ENCODE measurements at places on chromosomes 2 and 18. TPM values are rescaled to one million over a fixed set of nuclear protein-coding genes. Genes with fewer than 3 reads are reported as not detected.

The MROH2A gene
- total RNA-seq, result not detected

The HOXD13 gene
- total RNA-seq, result not detected

The IL1R1 gene
- 135 TPM for total RNA-seq

The SCYGR4 gene
- total RNA-seq, result not detected

The ABCA12 gene
- total RNA-seq, result 12.6 TPM

The UGT1A8 gene
- not detected for total RNA-seq

The C2orf80 gene
- total RNA-seq, result not detected

The TUBA4B gene
- not detected for total RNA-seq

All from placental epithelial cell (primary cell).